ENCODE measurements at places on chromosomes 4 and X.

GRCh38 chr4:183968502-183968901 is 63.4 kb downstream of the STOX2 start:
- DNase-seq, result no peak

- DNase-seq, result no peak
Measured at GRCh38 chr4:6889736-6890324, 19.8 kb upstream of the TBC1D14 start.

DNA sequence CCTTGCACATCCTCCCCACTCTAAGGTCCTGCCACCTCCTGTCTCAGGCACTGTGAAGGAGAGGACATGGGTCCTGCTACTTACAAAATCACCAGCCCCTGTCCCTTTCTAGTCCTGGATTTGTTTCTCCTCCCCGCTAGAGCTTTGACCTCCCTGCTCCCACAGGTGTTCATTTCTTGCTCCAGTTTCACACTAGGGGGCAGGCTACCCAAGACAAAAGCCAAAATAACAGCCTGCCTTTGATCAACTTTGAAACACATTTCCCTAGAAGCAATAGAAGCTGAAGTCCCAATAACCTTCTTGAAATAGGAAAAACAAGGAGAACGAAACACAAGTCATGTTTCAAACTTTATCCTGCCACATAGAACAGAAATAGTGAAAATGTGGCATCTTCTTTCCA is 164.4 kb downstream of the QDPR start:
- no peak for DNase-seq

- no peak for DNase-seq
Measured at GRCh38 chr4:142686081-142686480, 160.0 kb downstream of the INPP4B start.

- no peak for DNase-seq
Measured at GRCh38 chr4:175951794-175952193, 113.8 kb upstream of the WDR17 start.

DNA sequence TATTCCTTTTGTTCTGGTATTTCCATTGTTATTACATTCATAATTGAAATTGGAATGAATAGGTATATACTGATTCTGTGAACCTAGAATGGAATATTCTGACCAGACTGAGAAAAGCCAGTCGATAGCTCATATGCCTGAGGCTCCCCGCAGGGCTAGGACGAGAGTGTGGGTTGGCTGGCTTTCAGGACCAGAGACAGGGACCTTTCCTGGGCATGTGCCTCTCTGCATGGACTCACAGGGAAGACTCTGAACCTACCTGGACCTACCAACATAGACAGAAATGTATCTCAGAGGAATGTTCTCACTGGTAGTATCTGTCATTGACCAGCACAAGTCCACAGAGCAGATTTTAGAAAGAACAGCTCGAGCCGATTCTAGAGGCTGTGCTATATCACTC is 214.6 kb downstream of the FRMPD4 start:
- DNase-seq, result no peak

DNA sequence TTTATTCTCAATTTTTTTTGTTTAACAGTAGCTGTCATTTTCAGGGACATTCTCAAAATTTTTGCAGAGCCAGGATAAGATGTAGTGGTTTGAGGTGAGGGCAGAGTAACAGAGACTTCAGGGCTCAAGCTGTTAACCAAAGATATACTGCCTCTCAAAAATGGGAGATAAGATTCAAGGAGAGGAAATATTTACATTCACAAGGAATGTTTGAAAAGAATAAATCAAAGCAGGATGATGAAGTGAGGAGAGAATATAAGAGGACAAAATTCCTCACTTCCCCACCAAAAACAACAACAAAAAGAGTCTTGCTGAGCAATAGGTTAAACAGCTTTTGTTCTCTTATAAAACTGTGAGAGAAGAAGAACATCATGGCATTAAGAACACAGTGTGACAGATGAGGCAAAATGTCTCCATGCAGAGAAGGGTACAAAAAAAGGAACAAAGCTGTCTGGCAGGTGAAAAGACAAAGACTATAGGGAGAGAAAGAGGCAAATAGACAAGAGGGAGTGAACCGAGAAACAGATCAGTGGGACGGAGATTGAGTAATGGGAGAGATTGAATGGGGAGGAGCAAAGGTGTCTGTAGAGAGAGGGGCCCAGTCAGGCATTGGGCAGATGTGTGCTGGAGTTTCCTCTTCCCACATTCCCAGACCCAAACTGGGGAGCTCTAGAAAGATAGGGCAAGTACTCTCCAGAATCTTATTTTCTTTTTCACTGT is 106.1 kb upstream of the TMEM150C start:
- no peak for DNase-seq

DNA sequence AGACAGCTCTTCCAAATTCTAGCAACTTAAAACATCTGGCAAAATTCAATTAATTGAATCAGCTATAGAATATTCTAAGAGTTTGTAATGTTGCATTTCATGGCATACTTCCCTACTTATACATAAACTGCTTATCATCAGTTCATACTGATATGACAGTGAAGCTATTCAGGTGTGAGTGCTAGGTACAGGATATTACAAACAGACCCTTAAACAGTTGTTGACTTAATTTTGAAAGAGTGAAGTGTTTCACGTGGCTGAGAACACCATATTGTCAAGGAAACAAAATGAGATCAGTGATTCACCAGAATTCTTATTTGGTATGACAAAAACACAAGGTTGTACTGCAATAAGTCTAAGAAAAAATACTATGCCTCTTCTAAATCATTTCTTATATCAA is 27.4 kb downstream of the CENPU start:
- no peak for DNase-seq

DNA sequence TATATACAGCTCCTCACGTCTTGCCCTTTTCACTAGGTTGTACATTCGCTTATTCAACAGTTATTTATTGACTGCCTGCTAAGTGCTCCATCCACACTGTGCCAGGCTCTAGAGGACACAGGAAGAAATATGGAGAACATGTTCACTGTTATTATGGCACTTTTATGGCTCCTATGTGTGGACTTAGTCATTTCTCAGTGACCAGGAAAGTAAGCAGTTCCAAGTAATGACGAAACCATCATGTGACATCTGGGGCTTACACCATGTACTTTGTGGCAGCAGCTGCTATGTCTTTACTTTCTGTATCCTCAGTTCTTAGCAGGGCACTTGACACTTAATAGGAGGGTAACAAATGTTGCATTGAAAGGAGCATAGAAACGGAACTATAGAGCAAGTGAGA is 278.0 kb downstream of the ANK2 start:
- DNase-seq, result no peak

DNA sequence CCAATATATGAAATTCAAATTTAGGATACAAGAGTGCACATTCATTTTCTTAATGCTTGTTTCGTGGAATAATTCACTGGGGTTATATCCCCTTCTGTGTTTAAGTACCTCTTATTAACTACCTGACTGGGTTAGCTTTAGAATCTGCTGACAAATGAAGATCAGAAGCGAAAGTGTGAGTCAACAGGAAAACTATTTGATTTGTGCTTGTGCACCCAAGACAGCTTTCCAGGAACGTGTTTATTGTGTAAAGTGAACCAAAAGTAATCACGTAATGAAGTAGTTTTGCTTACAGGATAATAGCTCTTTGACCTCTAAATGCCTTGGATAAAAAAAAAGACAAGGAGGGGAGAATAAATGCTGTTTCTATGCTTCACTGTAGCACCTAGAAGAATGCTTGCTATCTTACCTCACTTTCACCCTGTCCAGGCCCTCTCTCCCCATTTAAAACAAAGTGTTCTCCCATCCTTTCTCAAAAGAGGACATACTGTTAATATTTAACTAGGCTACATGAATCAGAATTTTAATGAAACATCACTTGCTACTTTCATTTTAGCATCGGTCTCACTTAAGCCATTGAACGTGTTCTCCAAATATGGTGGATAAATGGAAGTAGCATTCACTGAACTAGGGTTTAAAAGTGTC is 141.9 kb downstream of the THOC2 start:
- DNase-seq, result no peak

- DNase-seq, result no peak
Measured at GRCh38 chrX:154824638-154825037, 9.8 kb downstream of the SMIM9 start.

GRCh38 chrX:85882601-85883000 is 164.8 kb downstream of the CHM start:
- DNase-seq, result no peak

DNA sequence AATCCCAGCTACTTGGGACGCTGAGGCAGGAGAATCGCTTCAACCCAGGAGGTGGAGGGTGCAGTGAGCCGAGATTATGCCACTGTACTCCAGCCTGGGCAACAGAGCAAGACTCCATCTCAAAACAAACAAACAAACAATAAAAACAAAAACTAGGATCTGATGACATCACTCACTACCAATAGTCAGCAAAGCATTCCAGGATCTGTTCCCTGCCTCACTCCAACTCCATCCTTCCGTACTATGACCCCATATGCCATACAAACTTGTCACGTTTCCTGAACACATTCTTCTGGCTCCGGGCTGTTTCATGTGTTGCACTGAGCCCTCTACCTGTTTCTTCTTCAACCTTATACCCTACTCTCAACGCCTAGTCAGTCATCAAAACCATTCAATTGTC is 47.3 kb downstream of the RBM47 start:
- DNase-seq, result no peak

DNA sequence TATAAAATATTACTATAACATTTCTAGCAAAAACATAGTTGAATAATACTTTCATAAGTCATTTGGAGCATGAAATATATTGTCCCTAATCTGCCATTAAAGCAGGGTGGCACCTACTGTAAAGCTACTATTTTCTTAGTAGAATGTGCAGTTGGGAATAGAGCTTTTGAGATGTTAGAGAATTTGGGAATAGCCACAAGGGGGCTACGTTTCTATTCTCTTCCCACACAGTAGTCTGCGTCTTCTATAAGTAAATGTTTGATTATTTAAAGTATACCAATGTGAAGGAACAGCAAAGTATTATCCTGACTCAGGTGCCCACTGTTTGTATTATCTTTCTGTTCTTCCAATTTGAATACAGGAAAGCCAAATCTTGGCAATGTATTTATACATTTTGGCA is 323.2 kb upstream of the GIMD1 start:
- no peak for DNase-seq

GRCh38 chr4:168887809-168888208 is 122.2 kb downstream of the CBR4 start:
- no peak for DNase-seq

GRCh38 chr4:1595789-1596325 is 88.3 kb downstream of the FAM53A start:
- DNase-seq, result no peak

GRCh38 chr4:130542953-130543352 is 1447.0 kb downstream of the C4orf33 start:
- no peak for DNase-seq

DNA sequence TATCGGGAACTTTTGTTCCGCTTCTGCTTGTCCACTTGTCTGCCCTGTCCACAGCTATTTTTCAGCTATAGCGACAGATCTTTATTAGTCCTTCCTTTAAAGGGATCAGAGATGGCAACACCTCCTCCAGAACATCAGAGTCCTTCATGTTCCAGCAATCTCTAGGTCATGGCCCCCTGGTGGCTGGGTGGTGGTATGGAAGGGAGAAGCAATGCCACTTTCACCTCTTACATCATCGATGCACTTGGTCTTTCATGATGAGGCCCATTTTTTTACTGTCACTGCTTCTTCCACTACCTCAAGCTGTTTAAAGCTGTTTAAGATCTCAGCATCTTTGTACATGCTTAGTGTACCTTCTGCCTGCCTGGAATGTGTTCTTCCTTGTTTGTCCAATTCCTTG is 106.7 kb downstream of the ARHGAP6 start:
- DNase-seq, result no peak

DNA sequence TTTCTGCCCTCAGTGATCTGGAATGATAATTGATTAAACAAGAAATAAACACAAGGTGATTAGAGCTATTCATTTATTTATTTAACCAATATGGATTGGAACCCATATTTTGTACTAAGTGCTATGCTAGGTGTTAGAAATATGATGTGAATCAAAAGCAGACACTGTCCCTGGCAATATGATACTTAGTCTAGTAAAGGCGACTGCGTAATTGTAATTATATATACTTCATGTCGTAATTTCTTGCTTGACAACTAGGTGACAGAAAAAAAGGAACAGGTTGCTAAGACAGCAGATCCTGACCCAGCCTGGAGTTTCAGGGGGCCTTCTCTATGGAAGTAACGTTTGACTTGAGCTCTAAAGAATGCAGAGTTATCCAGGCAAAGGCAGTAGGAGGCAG is 236.5 kb upstream of the F9 start:
- DNase-seq, result no peak

DNA sequence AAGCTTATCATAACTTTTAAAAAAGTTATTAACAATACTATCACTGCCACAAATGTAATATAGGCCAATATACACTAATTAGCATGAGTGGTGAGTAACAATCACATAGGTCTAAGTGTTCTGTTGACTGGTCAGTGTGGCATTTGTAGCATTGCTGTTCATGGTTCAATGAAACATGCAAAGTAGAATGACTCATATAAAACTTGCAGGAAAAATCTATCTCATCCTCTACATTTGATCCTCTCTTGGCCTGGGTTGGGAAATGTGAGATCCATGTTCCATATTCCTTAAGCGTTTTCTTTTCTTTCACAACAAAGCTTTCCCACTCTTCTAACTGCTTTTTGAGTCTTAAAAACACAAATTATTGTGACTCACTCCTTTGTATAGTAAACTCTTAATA is 1418.7 kb downstream of the FSTL5 start:
- no peak for DNase-seq

DNA sequence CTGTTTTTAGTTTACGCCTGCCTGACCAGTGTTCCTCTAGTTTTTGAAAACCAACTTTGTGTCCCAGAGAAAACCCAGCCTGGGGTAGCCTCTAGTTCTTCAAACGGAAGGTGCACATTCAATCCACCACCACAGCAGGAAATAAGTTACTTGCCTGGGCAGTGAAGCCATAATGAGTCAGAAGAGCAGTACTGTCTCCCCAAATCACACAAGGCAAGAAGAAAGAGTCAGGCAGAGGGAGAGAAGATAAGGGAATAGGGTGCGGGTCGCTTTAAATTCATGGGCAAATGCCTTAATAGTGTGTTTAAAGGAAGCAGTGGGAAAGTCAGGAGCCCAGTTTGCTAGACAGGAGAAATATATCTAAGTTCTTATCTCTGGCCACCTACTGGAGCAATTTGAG is 333.8 kb upstream of the GRIA3 start:
- DNase-seq, result no peak
